ENCODE measurements at places on chromosomes 6 and 20. TPM values are rescaled to one million over a fixed set of nuclear protein-coding genes. Genes with fewer than 3 reads are reported as not detected.

Gene RSPH4A
- total RNA-seq = 0.11 TPM

Gene OR2H2
- total RNA-seq = not detected

Gene TLDC2
- not detected for total RNA-seq

Gene RBM38
- 83.4 TPM for total RNA-seq

Gene C6orf118
- total RNA-seq = not detected

Gene GLYATL3
- total RNA-seq = not detected

Gene PRSS16
- total RNA-seq = 12.1 TPM

Gene SOBP
- 0.16 TPM for total RNA-seq
